Kidney capillary endothelial cell (primary cell): ENCODE measurements at places on chromosomes 6 and 20.

- no peak for DNase-seq
Measured at GRCh38 chr6:148700741-148701311, 46.0 kb upstream of the UST start.

- DNase-seq: no peak
Measured at GRCh38 chr6:89413006-89413400, 930 bp upstream of the RRAGD start.

GRCh38 chr6:15653581-15653980 is 9.2 kb downstream of the DTNBP1 start:
- no peak for DNase-seq

DNA sequence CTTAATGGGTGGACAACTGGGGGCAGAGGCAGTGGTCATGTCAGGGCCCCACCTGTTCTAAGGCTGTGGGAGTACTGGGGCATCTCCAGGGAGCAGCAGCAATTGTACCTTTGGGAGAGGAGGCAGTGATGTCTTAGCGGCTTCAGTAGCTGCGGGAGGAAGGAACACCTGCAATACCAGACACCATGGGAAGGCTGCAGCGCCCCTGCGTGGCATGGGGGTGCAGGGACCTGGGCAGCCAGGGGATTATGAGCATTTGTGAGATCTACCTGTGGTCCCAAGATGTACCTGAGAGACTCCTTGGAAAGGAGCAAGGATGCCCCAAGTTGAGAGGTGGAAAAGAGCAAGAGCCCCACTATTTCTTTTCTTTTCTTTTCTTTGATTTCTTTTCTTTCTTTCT is 112.1 kb upstream of the GPR6 start:
- DNase-seq: no peak

DNA sequence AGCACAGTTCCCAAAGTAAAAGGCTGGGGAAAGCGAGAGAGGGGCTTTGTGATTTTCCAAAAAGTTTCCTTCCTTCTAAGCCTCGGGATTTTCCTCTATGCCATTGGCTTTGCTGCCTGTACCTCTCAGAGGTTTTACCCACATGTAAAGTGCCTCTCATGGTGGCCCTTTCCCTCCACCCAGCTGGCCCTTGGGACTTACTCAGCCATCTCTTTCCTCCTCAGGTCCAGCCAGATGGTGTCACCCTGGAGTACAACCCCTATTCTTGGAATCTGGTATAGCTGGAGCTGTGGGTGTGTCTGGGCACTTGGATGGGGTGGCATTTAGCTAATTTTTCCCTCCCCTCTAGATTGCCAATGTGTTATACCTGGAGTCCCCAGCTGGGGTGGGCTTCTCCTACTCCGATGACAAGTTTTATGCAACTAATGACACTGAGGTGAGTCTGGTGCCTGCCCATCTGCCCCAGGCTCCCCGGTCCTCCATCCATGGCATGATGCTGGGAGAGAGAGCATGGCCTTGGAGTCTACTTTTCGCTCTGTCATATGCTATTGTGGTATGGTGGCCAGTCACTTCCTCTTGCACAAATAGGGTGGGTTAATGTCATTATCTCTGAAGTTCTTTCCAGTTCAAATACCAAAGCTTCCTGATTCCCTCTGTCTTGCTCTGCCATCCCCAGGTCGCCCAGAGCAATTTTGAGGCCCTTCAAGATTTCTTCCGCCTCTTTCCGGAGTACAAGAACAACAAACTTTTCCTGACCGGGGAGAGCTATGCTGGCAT is 1.1 kb downstream of the CTSA start:
- DNase-seq: no peak

DNA sequence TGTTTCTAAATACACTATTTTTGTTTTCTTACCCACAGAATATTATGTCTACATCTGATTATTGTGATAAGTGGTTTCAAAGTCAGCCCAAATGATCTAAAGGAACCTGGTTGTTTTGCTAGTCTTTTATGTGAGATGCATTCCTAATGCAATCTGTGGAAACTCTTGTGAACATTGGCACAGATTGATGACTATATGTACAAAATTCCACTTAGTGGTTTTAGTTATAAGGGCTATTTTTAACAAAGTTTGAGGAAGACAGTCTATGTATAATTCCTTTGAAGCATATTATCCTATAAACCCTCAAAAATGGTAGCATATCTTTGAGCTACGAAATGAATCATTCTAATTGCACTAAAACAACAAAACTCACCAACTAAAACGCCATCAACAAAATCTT is 140.9 kb downstream of the GRIK2 start:
- DNase-seq: no peak

GRCh38 chr6:36998723-36999038 is 6.8 kb upstream of the FGD2 start:
- DNase-seq: no peak

DNA sequence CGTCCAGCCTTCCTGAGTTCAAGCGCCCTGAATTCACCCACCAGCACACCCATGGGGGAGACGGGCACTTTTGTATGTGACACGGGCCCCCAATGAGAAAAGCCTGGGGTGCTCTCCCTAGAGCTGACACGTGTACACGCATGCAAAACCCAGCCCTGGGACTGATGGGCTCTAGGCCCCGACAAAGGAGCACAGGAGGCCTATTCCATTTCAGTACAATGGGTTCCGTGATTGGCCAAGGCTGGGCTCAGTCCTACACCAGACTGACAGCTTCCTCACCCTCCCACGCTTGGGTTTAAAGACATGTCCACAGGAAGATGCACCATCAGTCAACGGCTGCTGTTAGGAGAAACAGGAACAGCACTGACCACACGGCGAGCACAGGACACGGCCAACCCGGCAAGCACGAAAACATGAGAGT is 8.8 kb downstream of the ZBTB46 start:
- DNase-seq: peak; percentile 48

GRCh38 chr6:150753371-150754064 is 112.0 kb upstream of the MTHFD1L start:
- DNase-seq: no peak

DNA sequence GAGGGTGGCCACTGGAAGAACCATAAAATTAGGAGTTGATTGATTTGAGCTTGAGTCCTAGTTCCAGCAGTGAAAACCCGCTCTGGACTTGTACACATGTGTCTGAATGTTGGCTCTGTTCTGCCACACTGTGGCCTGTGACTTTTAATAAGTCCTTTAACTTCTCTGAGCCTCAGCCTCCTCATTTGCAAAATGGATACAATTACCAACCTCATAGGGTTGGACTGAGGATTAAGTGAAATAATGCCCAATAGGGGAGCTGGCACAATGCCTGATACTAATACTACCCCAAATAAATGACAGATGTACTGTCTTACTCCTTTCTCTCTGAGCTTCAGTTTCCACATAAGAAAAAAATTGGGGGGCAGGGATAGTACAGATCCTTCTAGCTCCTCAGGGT is 92.6 kb upstream of the RIPOR2 start:
- DNase-seq: no peak

GRCh38 chr6:133369773-133370272 is 128.7 kb downstream of the EYA4 start:
- no peak for DNase-seq

DNA sequence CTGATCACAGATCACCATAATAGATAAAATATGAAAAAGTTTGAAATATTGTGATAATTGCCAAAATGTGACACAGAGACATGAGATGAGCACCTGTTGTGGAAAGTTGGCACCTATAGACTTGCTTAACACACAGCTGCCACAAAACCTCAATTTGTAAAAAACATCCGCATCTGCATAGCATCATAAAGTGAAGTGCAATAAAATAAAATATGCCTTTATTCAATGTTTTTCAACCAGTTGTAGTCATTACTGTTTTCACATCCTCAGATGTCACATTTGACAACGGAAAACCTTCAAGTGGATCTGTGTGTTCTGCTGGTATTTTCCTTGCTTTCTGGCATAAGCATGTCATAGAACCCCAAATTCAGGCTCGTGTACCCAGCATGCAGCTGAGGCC is 50.2 kb upstream of the IFNGR1 start:
- DNase-seq: no peak

GRCh38 chr20:34312024-34312460 is 8.9 kb upstream of the AHCY start:
- DNase-seq: no peak

- no peak for DNase-seq
Measured at GRCh38 chr20:25020901-25021301, 28.4 kb upstream of the APMAP start.

DNA sequence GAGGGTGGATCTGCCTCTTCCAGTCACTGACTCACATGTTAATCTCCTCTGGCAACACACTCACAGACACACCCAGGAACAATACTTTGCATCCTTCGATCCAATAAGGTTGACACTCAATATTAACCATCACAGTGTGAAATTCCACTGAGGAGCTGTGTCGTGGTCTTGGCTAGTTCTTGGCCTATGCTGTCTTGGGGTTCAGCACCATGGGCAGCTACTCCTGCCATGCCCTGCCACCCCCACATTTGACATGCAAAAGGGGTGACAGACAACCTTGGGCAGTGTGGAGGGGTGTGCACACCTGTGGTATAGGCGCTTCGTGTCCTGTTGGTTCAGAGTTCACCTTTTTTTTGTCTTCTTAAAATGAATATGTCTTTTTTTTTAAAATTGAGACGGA is 25.8 kb downstream of the ANKRD6 start:
- DNase-seq: no peak

- peak; percentile 36 for DNase-seq
Measured at GRCh38 chr6:138455746-138456400, 43.4 kb downstream of the NHSL1 start.

DNA sequence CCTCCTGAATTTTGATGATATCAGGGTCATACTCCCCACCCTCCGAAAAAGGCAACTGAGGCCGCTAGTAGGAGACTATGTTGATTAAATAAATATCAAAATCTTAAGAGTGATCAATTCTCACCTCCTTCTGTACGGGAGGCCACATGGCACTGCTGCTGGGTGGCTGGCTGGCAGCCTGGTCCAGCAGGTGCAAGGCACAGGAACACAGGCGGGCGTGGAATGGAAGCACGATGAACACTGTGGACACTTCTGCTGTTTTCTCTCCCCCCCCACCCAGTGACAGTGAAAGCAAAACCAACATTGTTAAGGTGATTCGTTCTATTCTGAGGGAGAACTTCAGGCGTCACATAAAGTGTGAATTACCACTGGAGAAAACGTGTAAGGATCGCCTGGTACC is 9.7 kb upstream of the CLDN20 start:
- no peak for DNase-seq

GRCh38 chr6:104606361-104606760 is 253.4 kb downstream of the HACE1 start:
- DNase-seq: no peak

DNA sequence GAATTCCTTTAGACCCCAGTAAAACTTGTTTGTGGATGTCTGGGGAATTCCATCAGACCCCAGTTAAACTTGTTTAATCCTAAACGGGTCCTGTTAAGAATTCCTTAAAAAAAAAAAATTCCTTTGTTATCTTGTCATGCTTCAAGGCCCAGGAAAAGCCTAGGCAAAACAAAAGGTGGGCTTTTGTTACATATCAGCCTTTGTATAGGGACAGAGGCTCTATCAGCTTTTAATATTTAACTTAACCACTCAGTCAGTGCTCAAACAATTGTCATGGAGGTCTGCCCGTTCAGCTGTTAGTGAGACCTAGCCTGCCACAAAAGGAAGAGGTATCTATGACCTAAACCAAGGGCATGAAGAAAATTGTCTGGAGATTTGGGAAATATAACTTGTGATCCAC is 53.1 kb downstream of the SLC22A1 start:
- DNase-seq: no peak

DNA sequence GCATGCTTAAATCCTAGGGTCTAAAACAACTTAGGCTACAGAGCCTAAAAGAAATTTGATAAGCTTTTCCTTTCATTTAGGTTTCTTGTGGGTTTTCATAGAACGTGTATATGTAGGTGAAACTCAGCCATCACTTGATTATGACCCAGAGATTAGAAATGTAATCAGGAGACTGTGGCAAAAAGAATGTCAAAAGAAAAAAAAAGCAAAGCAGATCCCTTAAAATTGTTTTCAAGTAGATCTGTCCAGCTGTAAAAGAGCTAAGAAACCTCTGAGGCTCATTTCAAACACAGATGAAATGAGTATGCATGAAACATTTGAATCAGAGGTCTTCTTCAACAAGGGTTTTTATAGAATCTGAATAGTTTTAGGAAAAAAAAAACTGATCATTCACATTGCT is 341.3 kb upstream of the PRDM1 start:
- no peak for DNase-seq

DNA sequence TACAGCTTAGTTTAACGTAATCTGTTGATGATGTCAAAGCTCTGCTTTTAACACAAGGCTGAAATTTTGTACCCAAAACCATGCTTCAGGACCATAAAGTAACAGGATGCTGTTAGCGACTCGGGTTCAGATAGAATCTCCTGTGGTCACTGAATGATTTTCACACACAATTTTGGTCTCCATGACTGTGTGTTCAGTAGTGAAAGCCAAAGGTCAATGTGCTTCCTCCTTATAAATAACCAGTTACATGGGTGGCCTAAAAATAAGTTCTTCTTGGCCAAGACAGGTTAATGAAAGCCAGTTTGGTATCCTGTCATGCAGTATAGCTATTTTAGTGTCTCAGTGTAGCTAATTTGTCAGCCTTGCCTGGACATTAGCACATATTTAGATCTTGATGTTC is 19.1 kb upstream of the LOC128125822 start:
- DNase-seq: no peak

DNA sequence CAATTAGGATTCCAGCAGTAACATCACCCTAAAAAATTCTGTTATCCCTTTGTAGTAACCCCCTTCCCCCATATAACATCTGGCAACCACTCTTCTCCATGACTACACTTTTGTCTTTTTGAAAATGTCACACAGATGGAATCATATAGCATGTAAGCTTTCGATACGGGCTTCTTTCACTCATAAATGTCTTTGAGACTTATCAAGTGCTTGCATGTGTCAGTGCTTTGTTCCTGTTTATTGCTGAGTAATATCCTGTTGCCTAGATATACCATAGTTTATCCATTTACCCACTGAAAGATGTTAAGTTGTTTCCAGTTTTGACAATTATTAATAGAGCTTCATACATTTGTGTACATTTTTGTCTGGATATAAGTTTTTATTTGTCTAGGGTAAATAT is 10.4 kb upstream of the SNPH start:
- no peak for DNase-seq

- no peak for DNase-seq
Measured at GRCh38 chr20:40703975-40704530, 15.0 kb upstream of the MAFB start.

DNA sequence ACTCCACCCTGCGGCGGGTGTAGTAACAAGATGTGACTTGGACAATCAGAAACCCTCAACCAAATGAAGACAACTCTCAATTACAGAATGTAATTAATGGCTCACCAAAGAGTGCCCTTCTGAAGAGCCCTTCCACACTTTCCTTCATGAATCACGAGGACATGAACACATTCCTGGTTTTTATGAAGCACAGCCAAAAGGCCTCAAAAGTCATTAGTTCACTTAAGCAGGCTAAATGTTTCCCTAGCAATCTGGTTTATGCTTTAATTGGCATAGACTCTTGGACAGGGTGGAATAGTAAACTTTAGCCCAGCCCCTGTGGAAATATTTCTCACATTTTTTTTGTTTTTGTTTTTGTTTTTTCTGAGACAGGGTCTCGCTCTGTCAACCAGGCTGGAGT is 20.5 kb downstream of the CPNE5 start:
- no peak for DNase-seq

- DNase-seq: no peak
Measured at GRCh38 chr6:166045860-166046200, 121.8 kb downstream of the TBXT start.
